ENCODE measurements at places on chromosomes 4 and X. TPM values are rescaled to one million over a fixed set of nuclear protein-coding genes. Genes with fewer than 3 reads are reported as not detected.

GRCh38 chrX:47571215-47571614 lies 10.2 kb downstream of the ARAF start:
- peaks cover 28% of the 10 kb centered on the region for H3K36me3 ChIP-seq
- H3K4me1 ChIP-seq: no peaks in the 10 kb centered on the region
- H3K4me3 ChIP-seq: no peak overlapping the region
- no peaks in the 10 kb centered on the region for H3K27me3 ChIP-seq
- H3K27ac ChIP-seq: no peak overlapping the region

Gene NFKB1
- 6.2 TPM for total RNA-seq

GRCh38 chr4:89582756-89583505 lies 254.0 kb downstream of the SNCA start:
- H3K27me3 ChIP-seq: no peaks in the 10 kb centered on the region
- H3K4me3 ChIP-seq: no peak overlapping the region
- H3K36me3 ChIP-seq: no peaks in the 10 kb centered on the region
- H3K27ac ChIP-seq: no peak overlapping the region
- H3K4me1 ChIP-seq: no peaks in the 10 kb centered on the region

Gene NDUFC1
- total RNA-seq: 62.0 TPM

Gene CSAG1
- total RNA-seq: not detected

DNA sequence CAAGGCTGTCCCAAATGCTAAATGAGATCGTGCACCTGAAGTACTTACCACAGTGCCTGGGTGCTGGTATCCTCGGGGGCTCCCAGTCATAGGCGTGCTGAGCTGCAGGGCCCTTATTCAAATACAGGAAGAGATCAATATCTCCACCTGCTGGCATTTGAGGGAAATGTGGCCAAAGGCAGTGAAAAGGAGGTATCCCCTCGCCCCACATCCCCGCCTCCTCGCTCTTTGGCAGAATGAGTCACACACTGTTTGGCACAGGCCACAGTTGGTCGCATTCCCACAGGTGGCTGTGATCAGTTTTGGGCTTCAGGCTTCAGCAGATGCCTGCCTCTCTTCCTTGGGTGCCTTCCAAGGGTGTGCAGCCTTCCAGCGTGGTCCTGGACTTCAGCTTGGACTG lies 28.4 kb downstream of the ZNF185 start:
- peaks cover 1% of the 10 kb centered on the region for H3K4me1 ChIP-seq
- H3K36me3 ChIP-seq: no peaks in the 10 kb centered on the region
- H3K27me3 ChIP-seq: no peaks in the 10 kb centered on the region
- no peak overlapping the region for H3K4me3 ChIP-seq

Gene CMC4
- 3.7 TPM for total RNA-seq

Gene HTRA3
- 2.9 TPM for total RNA-seq

Gene GLUD2
- 0.26 TPM for total RNA-seq

DNA sequence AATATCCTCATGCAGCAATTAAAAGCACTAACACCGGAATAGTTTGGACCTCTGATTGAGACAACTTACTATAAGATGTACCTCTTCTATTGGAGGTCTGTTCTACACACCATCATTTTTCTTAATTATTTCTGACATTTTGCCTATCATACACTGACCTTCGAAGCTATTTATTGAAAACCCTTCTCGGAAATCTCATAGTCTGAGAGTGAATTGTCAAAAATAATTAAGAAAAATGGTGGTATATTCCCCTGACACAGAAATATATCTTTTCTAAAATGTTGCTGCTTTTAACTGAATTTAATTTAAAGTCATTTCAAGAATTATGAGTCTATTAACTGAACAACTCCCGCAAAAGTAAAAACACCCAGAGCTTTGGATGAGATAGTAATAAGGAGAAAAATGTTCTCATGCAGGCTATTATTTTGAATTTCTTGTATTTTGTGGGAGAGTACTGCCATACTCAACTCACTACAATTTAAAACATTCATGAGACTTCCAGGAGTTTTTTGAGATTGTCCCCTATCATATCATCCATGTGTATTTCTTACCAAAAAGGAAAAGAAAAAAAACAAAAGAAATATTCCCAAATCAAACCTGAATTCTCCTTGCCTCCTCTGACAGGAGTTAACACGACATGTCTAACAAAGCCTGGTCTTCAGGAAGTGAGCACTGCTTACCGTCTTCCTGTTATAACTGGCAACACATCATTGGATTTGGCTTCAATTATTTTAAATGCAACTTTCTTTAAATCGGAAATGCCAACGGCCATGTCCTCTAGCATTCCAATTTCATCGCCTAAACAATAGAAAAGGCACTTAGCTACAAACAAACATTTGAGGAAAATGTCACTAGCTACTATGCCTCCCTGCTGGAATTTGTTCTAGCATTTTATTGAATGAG lies 485.3 kb downstream of the IL15 start:
- DNase-seq: no peak
- H3K4me3 ChIP-seq: no peak overlapping the region
- H3K36me3 ChIP-seq: no peaks in the 10 kb centered on the region
- H3K4me1 ChIP-seq: no peaks in the 10 kb centered on the region
- no peak overlapping the region for H3K27ac ChIP-seq

DNA sequence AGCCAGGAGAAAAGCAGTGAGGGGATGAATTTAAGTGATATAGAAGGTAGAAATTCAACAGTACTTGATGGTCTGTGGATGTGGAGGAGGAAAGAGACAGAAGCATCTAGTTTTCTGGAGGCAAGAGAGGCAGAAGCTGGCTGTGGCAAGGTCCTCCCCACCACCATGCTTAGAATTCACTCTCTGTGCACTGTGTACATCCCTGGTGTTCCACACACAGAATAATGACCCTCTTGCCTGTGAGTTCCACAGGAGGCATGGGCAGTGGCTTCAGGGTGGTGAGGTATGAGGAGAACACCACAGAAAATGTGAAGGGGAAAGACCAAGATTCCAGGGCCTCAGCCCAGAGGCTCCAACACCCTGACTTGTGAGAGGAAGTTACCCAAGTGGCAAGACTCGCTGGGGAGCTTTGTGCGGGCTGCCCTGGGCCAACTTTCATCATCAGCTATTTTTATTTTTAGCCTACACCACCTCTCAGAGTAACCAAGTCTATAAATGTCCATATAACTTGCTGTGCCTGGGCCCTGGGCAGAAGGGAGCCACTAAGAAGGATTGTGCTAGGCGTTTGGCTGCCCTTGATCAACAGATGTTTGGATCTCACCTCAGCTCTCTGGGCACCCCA lies 7.8 kb upstream of the INTS6L start:
- DNase-seq: no peak
- no peaks in the 10 kb centered on the region for H3K27me3 ChIP-seq
- H3K4me1 ChIP-seq: no peaks in the 10 kb centered on the region
- no peak overlapping the region for H3K4me3 ChIP-seq
- H3K36me3 ChIP-seq: no peaks in the 10 kb centered on the region
- H3K27ac ChIP-seq: no peak overlapping the region

Gene USP17L30
- not detected for total RNA-seq

DNA sequence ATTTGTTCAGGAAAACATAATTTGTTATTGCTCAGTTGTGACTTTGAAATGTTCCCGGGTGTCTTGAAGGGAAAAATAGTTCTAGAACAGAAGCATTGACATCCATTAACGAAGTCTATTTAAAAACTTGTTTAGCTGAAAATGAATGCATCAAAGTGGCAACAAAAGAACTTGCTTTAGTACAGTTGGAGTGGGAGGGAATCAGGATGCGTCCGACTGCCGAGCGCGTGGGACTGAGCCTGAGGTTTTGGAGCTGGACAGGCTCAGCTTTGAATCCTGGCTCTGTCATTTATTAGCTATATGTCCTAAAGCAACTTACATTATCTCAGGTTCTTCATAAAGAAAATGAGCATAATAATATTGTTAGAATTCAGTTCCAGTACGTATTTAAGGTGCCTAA lies 9.0 kb upstream of the ERVMER34-1 start:
- H3K36me3 ChIP-seq: no peaks in the 10 kb centered on the region
- no peak overlapping the region for H3K27ac ChIP-seq
- H3K27me3 ChIP-seq: no peaks in the 10 kb centered on the region
- H3K4me1 ChIP-seq: no peaks in the 10 kb centered on the region
- no peak overlapping the region for H3K4me3 ChIP-seq
- no peak for DNase-seq

DNA sequence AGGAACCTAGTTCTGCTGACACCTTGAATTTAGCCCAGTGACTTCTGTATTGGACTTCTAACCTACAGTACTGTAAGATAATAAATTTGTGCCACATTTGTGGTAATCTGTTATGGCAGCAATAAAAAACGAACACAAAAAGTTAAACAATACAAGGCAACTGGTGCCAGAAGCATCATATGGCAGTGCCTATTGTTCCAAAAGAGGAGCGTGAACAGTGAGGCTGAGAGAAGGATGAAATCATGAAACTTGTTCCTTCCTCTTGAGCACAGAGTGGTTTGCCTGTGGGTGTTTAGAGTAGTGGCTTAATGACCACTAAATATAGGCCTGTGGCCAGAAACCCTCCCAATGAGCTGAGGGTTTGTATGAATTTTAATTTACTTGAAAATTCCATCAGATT lies 69.7 kb upstream of the PGRMC2 start:
- H3K4me1 ChIP-seq: peaks cover 3% of the 10 kb centered on the region
- no peaks in the 10 kb centered on the region for H3K27me3 ChIP-seq
- H3K27ac ChIP-seq: no peak overlapping the region
- H3K4me3 ChIP-seq: no peak overlapping the region
- no peak for DNase-seq
- H3K36me3 ChIP-seq: no peaks in the 10 kb centered on the region
